CD4-positive, alpha-beta memory T cell (primary cell): ENCODE measurements at places on chromosomes 7 and 10.
A peak's percentile ranks its signal among the peaks of the same experiment; 100 is the strongest.

DNA sequence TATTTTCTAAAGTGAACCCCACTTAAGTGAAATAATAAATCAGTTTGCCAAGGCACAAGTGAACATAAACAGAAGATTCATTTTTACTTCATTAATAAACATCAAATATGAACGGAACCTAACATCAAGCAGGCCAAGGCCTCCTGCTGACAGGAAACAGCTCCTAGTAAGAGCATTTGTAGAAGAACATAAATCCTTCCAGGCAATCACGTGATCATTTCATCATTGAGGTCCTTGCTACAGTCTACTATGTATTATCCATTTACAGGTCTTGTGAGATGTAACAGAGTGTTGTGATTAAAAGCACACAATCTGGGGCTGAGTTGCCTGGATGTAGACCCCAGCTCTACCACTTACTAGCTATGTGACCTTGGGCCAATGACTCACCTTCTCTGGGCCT is 70.6 kb downstream of the CALD1 start:
- no peak for DNase-seq

- DNase-seq, result no peak
Measured at GRCh38 chr7:25979605-25980004, 172.4 kb upstream of the NFE2L3 start.

GRCh38 chr7:127150543-127150942 is 102.2 kb downstream of the GRM8 start:
- no peak for DNase-seq

GRCh38 chr10:4025339-4025738 is 240.3 kb upstream of the KLF6 start:
- no peak for DNase-seq

GRCh38 chr7:25158966-25159365 is 33.9 kb upstream of the CYCS start:
- no peak for DNase-seq

DNA sequence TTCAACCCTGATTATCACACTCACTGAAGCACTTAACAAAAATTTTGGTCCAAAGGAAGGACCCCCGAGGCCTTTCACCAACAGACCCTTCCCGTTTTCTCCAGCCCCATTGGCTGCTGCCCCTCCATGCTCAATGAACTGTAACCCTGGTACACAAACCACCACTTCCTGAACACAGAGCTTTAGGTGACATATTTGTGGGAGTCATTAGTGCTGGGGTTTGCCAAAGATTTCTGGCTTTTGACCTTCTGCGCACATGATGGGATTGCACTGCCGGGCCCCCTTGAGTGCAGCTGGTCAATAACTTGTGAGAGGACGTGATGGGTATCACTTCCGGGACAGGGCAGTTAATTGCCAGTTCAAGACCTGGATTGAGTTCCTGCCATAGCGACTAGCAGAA is 9.0 kb upstream of the CAMK1D start:
- DNase-seq, result no peak

DNA sequence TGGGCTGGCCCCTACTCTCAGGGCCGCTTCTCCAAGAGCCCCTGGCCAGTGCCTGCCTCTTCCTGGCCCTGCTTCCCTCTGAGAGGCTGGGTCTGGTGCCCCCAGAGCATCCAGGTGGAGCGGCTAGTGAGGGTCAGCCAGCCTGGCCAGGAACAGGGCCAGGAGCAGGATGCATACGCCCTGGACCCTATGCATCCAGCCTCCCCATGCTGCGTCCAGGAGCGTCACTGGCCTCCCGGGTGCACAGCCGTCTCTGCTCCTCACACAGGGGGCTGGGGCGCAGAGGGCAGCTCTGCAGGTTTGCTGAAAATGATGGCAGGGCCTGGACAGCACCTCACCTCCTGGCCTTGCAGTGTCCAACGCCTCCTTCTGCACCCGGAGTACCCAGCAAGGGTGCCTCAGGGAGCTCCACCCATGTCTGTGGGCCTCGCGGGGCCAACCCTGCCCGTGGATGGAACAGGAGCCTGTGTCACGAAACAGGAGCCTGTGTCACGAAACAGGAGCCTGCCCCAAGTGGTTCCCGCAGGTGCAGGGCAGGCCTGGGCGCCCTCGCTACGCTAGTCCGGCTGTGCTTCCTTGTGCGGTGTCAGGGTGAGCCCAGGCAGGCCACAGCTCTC is 246.2 kb upstream of the PPP2R2D start:
- no peak for DNase-seq

- DNase-seq, result no peak
Measured at GRCh38 chr10:21700474-21700873, 166.4 kb downstream of the MLLT10 start.

GRCh38 chr7:74453322-74454011 is at the start of gene GTF2IRD1:
GTF2IRD1 (plus strand) TSS chr7:74453906; CDS start chr7:74508081, 54,175 bp downstream.
- DNase-seq, result peak; percentile 73

- no peak for DNase-seq
Measured at GRCh38 chr10:122877264-122877663, 2.1 kb downstream of the FAM24B start.

GRCh38 chr7:20064974-20065862 is 152.0 kb downstream of the MACC1 start:
- no peak for DNase-seq

GRCh38 chr10:125257521-125258108 is 97.3 kb upstream of the CTBP2 start:
- no peak for DNase-seq

- no peak for DNase-seq
Measured at GRCh38 chr7:42262964-42263363, 26.0 kb upstream of the GLI3 start.

- no peak for DNase-seq
Measured at GRCh38 chr10:3486346-3487065, 298.5 kb downstream of the KLF6 start.

DNA sequence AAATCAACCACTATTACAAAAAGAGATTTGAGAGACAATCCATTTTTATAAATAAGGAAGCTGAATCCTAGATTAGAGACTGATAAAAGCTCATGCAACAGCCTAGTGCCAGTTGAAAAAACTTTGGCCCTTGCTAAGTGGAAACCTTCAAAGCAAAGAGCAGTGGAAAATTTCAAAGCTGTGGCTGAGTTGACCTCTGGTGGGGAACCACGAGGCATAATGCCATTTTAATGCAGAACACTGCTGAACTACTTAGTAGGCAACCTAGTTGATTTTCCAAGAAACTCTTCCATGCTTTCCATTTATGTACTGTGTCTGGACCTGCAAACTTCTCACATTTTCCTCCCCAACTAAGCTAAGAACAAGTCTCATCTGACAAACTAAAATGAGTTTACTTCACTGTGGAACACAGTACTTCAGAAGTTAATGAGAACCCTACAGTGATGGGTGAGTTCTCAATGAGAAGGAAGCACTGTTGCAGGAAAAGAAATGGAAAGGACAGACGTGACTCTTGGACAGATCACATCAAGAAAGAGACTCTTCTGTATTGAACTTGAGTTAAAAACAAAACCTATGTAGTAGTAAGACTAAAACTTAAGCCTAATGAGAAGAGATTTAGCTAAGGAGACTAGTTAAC is 19.5 kb downstream of the FZD9 start:
- DNase-seq, result no peak

DNA sequence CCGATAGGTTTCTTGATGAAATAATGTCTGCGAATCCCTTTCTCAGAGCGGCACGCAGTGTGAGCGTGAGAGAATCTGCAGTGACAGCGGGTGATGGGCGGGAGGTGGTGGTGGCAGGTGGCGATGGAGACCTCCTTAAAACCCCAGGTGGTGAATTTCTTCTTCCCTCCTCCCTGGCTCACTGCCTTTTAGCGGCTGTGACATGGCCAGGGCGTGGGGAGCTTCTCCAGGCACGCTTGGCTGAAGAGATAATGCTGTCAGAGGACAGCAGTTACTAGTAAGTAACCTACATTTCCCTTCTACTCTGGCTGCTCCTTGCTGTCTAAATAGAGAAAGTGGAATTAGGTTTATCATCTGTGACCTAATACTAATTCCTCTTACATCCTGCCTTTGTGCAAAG is 141.4 kb upstream of the INSYN2A start:
- no peak for DNase-seq

- no peak for DNase-seq
Measured at GRCh38 chr10:8511026-8511425, 456.5 kb downstream of the GATA3 start.

DNA sequence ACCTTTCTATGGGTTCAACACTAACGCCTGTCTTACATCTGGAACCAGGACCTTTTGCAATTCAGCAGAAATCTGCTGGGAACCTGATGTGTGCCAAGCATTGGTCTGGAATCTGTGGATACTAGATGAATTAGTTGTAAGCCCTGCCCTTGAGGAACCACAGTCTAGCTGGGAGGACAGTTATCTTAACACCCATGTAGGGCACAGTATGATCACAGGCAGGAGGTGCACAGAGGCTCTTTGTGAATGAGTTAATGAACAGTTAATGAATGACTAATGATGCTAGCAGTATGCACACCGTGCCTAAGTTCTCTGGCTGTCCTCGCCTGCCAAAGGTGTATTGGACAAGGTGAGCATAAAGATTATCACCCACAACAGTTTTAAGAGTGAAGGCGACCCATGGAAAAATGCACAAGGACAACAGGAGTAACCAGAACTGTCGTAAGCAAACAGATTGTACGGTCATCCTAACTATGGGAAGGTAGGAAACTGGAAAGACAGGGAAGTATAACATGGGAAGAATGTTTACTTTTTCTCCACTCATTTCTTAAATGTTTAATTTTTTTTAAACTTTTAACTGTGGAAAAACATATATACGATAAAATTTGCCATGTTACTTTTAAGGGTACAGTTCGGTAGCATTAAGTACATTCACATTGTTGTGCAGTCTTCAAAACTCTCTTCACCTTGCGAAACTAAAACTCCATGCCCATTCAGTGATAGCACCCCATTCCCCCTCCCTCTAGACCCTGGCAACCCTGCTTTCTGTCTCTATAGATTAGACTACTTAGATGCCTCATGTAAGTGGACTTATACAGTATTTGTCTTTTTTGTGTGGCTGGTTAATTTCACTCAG is 139.9 kb downstream of the CXCL12 start:
- no peak for DNase-seq

DNA sequence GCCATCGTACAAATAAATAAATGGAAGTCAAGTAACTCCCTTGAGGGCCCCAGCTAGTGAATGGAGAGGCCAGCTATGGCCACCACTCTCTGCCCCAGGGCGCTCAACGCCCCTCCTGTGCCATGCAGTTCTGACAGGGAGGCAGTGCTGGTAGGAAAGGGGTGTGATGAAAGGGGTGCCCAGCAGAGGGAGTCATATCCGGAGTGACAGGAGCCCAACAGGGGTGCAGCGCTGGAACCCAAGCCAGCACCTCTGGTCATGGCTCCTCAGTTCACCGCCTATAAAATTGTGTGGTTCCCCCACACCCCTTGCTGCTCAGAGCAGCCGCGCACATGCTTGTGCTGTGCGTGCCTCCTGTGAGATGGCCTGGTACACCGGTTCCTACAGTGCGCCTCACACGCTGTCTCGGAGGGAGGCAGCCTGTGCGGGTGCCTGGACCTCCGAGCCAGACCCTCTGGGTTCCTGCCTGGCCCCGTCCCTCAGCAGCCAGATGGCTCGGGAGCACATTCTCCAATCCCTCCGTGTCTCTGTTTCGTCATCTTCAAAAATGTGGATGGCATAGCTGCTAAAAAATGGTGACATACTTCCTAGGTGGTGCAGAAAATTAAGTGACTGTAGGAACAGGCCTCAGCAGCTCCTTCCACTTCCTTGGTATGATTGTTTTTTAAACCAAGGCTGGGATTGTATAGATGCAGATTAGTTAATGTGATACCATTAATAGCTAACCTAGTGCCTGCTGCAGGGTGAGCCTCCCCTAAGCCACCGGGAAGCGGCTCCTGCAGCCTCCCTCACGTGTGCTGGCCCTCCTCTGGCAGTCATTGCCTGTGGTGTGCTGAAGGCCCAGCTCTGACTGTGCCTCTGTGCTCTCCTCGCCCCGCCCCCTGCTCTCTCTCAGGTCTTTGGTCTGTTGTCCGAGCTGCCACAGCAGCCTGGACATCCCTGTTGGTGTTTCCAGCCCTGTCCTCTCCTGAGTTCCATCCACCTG is 125.8 kb downstream of the EGFR start:
- DNase-seq, result no peak

DNA sequence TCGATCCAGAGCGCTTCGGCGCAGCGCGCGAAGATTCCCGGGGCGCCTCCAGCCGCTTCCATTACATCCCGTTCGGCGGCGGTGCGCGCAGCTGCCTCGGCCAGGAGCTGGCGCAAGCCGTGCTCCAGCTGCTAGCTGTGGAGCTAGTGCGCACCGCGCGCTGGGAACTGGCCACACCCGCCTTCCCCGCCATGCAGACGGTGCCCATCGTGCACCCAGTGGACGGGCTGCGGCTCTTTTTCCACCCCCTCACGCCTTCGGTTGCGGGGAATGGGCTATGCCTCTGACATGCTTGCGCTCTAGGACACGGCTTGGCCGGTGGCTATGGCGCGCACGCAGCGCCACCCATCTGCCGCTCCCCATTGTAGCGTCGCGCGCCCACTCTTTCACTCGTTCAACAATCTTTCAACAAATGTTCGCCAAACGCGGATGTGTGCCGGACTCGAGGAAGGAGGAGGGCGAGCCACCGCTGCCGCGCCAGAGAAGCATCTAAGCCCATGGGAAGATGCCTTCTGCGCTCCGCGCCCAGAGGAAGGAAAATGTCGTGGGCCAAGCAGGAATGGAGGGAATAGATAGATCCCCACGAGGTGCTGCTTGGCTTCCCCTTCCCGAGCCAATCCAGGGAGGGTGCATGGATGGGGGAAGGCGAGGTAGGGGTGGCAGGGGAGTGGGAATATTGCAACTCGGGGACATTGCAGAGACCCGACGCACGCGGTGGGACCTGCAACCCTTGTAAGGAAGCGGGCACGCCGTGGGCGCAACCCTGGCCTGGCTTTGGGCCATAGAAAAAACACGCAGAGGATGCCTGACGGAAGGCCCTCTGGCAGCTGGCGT is 5.1 kb upstream of the CYP26A1 start:
- no peak for DNase-seq

DNA sequence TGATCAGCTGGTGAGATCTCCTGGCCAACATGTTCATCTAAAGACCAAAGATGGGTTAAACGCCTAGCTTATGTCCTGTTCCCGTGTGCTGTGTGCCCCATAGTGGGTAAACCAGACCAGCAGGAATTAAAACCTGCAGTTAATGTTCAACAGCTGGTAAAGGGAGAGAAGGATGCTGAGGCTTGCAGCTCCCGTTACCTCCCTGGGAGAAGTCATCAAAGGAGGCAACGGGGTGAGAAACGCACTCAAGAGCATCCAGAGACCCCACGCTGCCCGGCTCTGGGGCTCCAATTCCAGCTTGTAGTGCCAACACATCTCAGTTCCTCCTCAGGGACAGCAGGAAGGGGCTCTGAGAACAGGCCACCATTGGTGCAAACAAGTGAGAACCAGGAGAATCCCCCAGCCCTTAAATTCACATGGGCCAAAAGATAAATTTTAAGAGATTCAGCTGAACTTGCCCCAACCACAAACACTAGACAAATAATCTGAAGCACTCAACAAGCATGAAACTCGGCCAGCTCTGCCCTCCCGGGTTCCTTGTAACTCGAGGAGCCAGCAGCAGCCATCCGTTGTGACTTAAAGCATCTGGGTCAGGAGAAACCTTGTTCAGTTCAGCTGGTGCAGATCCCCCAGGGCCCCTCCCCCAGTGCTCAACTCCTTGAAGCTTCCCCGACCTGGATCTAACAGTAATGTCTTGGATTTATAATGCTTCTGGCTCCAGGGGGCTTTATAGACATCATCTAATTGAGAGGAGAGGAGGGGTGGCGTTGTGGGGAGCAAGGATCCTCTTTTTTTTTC is 29.4 kb downstream of the FAM241B start:
- no peak for DNase-seq
